Aorta (tissue), 5 donors: ENCODE measurements at places on chromosomes 4 and X. TPM values are rescaled to one million over a fixed set of nuclear protein-coding genes. Genes with fewer than 3 reads are reported as not detected.

DNA sequence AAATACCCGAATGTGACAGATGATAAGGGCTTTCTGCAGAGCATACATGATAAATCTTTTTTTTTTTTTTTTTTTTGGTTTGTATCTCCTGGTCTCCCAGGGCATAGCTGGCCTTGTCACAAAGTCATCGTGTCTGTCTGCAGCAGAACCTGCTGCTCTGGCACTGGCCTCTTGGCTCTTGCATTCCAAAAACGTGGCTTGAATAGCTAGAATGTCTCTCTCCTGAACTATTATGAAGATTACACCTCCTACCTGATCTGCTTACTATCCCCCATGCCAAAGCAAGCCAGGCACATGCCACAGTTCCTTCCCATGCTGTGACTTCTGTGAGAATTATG, 50.4 kb upstream of the SCRG1 start:
- DNase-seq = no peak

GRCh38 chr4:42391355-42391664, 6.0 kb upstream of the SHISA3 start:
- DNase-seq = no peak

DNA sequence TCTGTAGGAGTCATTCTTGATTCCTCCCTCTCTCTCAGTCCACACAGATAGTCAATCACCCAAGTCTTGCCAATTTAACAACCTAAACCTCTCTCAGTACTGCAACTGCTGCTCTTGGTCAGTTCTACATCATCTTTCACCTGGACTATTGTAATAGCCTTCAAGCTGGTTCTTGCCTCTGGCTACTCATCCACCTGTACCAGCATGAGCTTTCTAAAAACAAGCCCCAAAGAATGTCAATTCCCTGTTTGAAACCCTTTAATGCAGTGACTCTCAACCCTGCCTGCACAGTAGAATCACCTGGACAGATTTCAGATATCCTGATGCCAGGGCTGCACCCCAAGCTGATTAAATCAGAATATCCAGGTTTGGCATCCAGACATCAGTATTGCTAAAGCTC, 48.3 kb downstream of the VGLL1 start:
- no peak for DNase-seq

GAGE1 gene
- total RNA-seq = not detected

P2RY4 gene
- 1.2 TPM for total RNA-seq

SH3D19 gene
- total RNA-seq = 110 TPM

TLR2 gene
- total RNA-seq = 55.7 TPM

ASB5 gene
- total RNA-seq = not detected

DNA sequence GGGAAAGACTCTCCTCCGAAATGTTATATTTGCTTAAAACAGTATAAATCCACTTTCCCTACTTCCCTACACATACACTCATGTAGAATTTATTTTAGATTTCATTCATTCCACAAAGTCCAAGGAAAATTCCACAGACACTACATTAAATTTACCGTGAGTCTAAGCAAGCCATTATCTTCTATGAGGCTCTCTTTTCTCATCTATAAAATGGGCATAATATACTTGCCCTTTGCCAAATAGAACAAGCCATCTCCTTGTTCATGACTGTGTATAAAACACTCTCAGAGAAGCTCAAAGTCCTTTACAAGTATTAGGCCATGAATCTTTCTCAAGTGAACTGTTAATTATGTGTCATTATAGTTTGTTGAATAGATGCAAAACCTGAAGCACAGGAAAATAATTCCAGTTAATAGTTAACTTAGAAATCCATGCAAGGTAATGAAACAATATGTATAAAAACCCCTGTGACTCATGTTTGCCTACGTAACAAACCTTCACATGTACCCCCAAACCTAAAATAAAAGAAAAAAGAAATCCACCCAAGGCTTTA, 10.7 kb downstream of the TEC start:
- no peak for DNase-seq

- no peak for DNase-seq
Measured at GRCh38 chrX:151763711-151764110, 29.2 kb downstream of the CNGA2 start.

DNA sequence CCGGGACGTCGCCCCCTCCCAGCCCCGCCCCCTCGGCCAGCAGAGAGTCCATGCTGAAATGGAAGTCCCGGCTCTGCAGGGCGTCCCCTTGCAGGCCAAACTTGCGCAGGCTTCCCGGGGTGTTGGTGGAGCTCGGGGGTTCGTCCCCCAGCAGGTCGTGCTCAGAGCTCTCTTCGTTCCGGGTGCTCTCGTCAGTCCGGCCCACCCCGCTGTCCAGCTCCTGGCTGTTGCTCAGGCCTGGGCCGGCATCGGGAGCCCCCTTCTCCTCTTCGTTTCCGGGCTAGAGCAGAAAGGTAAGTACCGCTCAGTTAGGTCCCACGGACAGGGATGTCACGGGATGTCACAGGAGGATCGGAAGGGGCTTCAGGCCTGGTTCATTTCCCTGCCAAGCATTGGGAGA, 10.2 kb downstream of the SSR4 start:
- no peak for DNase-seq

GRCh38 chr4:84865600-84865999, 100.9 kb downstream of the WDFY3 start:
- DNase-seq = no peak

- DNase-seq = no peak
Measured at GRCh38 chrX:41435708-41436107, 11.4 kb upstream of the NYX start.

COX7B2 gene
- total RNA-seq = not detected

DNA sequence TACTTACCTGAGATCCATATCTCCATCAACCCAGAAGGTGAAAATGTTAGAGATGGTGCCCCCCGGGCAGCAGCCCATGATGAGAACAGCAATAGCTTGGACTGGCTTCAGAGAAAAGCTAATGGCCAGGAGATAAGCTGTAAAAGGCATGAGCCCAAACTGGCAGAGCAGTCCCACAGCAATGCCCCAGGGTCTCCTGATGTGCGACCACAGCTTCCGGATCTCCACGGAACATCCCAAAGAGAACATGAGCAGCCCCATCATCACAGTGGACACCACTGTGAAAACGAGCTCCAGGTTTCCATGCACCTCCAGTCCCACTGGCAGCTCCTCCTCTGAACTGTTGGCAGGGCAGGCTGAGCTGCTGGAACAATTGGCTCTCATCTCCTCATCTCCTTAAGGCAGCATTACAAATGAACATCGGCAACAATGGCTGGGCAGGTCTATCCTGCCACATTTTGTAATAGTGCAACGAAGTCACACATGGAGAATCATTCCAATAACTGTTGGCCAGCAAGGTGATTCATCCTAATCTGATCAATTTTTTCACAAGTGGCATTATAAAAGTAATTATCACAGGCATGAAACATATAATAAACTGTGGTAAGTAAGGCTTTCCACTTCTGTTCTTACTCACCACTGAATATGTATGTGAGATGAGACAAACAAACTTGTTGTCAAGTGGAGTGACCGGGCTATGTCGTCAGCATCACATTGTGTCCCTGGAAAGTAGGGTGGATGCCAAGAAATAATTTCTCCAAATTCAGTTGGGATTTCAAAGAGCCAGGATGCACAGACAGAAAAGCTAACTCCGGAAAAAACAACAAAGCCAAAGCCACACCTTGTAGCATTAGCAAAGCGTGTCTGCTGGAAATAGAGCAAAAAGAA, at the start of gene SLC10A6:
SLC10A6 (minus strand) TSS at position 653 of the 888 bp plus-strand sequence; CDS start at position 384, 269 bp downstream.
- no peak for DNase-seq

DNA sequence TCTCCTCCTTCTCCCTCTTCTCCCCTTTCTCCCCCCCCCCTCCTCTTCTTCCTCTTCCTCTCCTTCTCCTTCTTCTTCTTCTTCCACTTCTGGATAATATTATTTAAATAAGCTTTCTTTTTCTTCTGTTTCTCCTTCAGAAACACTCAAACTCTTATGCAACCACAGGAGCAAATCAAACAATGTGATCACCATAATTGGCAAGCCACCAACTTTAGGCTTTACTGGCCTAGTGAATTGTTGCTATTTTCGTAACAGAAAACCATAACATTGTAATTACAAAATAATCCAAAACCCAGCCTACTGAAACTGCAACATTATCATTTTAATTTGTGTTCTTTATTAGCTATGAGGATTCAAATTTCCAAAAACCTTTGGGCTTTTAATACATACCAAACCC, 14.3 kb downstream of the DCAF8L1 start:
- DNase-seq = no peak

DGKK gene
- not detected for total RNA-seq

GRCh38 chrX:15468036-15468435, 25.1 kb downstream of the PIR start:
- DNase-seq = no peak

DNA sequence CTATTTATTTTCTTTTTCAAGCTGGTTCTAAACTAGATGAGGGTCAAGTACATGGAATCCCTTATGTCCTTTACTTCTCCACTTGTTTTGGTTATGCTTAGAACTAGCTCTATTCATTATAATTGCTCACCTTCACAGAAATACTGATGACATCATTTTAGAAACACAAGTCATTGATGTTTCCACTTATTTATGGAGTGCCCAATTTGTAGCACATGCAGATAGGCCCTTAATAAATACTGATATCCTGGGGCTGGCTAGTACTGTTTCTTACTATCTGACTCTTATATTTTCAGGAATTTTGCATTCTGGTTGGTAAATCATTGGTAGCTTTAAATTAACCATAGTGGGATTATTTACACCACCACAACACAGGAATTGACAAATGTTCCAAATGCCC, 112.2 kb downstream of the NAA11 start:
- no peak for DNase-seq

- DNase-seq = peak; percentile 58
Measured at GRCh38 chr4:22607382-22607781, 85.4 kb upstream of the GBA3 start.

DNA sequence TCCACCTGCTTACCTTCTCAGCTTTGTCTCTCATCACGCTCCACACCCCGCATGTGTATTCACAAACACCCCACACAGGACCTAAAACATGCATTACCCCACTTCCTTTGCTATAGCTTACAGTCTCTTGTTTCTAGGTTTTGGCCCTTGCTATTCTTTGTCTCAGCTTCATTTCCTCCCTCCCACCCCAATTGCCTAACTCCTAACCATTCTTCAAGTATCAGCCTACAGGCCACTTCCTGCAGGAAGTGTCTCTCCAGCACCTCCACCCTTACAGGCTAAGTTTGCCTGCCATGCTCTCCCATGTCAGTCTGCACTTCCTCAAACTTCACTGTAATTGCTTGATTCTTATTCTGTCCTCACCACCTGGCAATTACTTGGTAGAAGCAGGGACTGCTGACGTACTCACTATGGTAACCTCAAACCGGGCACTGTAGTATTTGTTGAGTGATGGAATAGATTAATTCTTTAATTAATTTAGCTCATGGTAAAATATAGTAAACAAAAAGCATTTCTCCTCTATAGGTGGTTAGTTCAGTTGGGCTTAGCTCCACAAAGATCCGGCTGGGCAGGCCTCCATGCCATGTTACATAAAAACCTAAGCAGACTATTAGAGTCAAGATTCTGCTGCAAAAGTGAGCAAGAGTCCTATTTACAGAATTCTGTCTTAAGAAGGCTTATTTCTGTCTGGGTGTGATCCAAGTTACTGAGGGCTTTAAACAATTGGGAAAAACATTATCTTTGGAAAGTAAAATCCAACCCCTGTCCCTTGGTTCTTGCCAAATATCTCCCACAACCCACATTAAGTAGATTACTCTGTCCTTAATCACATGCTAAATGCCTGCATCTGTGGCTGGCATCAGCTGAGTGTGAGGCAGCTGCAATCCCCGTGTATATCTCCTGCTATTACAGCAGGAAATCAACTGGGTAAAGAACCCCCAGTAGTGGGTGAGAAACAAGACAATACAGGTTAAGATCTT, 124.7 kb upstream of the CPEB2 start:
- DNase-seq = no peak
